ENCODE measurements at places on chromosomes 4 and X.

- DNase-seq = no peak
These were observed 322.9 kb upstream of the NWD2 start for GRCh38 chr4:36921476-36922216.

GRCh38 chr4:113981591-113981990, 2.1 kb upstream of the ARSJ start:
- peak; percentile 63 for DNase-seq

GRCh38 chr4:104395168-104395614, 99.5 kb downstream of the CXXC4 start:
- no peak for DNase-seq

GRCh38 chr4:79526641-79527565, 118.9 kb upstream of the GK2 start:
- no peak for DNase-seq

GRCh38 chr4:145034727-145035211, 63.2 kb downstream of the ANAPC10 start:
- peak; percentile 87 for DNase-seq

GRCh38 chr4:41471126-41472071, 66.6 kb upstream of the LIMCH1 start:
- no peak for DNase-seq

- DNase-seq = peak; percentile 6
These were observed 521.1 kb downstream of the FSTL5 start for GRCh38 chr4:161642708-161643107.

DNA sequence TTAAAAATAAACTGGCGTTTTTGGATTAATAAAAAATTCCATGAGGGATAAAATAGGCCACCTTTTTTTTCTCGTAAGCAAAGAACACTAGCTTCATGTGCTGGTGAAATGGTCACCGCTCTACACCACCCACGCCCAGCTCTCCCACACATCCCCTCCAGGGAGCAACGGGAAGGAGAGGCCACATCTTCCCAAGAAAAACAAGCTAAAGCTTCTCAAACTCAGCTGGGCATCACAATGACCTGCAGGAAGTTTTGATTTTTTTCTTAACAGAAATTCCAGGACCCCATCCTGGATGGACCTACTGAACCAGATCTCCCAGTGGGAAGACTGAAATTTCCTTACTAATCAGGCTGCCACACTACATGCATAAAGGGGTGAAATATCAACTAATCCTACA, 9.8 kb downstream of the TSPAN5 start:
- DNase-seq = no peak

- DNase-seq = no peak
These were observed 556.7 kb upstream of the BOD1L1 start for GRCh38 chr4:14184265-14184664.

DNA sequence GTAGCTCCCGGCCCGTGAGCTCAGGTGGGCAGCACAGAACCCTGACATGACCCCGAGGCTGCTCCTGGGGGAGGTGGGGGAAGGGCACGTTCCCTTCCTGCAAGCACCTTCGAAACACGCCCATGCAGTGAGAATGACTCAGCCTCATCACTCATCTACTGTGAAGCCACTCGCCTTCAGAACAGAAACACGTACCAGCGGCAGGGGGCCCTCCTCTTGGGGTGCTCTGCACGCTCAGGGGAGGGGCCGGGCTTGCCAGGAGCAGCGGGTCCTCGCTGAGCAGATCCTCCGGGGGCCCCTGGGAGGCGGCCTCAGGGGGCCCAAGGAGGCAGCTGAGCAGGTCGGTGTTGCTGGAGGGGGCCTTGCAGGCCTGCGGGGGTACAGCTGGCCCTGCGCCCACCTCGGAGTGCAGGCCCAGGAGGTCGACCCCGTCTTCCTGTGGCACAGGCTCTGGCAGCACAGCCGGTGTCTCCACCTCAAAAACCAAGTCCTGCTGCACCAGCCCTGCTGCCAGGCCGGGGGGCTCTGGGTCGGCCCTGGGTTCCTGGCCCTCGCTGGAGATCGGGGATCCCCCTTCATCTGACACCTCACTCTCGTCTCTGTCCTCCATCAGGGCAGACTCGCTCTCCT, 40.9 kb upstream of the CPLX1 start:
- peak; percentile 48 for DNase-seq

- no peak for DNase-seq
These were observed 39.6 kb downstream of the PALLD start for GRCh38 chr4:168536448-168536847.

- no peak for DNase-seq
These were observed 112.0 kb upstream of the NDP start for GRCh38 chrX:44085209-44085608.

DNA sequence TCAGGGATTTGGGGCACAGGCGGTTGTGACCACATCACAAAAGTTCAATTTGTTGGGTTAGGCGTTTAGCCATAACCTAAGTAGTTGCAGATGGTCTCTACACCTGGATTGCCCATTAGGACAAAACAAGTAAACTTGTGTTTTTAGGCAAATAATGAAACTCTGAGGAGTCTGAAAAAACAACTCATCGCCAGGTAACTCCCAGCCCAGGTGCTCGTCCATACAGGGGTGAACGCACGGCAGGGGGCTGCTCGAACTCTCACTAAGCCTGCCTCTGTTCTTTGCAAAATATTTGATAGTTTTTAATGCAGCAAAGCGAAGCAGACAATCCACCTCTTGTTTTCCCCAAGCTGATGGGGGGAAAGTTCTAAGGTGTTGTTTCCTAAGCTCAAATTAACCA, 559 bp upstream of the RHOH start:
- no peak for DNase-seq

- no peak for DNase-seq
These were observed 2751.1 kb downstream of the ARAP2 start for GRCh38 chr4:33493231-33493630.

- peak; percentile 92 for DNase-seq
These were observed 10.9 kb downstream of the PITX2 start for GRCh38 chr4:110611968-110612447.

DNA sequence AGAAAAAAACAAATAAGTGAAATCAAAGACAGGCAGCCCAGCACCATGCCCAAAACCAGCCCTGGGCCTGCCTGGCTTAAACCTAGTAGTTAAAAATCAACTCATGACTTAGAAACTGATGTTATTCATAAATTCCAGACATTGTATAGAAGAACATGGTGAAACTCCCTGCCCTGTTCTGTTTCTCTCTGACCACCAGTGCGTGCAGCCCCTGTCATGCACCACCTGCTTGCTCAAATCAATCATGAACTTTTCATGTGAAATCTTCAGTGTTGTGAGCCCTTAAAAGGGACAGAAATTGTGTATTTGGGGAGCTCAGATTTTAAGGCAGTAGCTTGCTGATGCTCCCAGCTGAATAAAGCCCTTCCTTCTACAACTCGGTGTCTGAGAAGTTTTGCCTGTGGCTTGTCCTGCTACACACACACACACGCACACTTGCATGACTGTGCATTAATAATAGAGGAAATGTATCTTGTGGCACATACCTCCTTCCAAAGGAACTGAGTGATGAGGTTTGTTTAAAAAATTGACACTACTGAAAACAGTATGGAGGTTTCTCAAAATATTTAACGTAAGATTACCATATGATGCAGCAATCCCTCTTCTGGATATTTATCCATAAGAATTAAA, 39.2 kb upstream of the UGT2B7 start:
- DNase-seq = peak; percentile 19

- DNase-seq = no peak
These were observed 243.0 kb upstream of the TRAM1L1 start for GRCh38 chr4:117328333-117328732.

DNA sequence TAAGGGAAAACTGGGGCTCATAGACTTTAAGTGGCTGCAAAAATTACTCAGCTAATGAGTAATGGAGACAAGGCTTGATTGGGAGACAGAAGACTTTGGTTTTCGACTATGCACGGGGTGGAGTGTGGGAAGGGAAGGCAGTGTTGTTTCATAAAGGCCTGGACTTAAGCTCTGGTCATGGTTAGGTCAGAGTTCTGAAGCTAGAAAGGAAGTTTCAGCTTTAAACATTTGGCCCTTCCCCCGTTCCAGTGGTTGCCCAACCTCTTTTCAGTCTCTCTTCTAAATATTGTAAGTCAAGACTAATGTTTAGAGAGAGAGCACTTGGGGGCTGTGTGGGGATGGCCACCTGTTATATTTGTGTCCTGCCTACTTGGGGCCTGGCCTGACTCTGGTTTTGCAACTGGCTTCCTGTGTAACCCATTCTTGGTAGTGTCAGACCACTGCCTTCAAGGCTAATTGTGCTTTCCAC, 21.0 kb downstream of the MSN start:
- peak; percentile 91 for DNase-seq

DNA sequence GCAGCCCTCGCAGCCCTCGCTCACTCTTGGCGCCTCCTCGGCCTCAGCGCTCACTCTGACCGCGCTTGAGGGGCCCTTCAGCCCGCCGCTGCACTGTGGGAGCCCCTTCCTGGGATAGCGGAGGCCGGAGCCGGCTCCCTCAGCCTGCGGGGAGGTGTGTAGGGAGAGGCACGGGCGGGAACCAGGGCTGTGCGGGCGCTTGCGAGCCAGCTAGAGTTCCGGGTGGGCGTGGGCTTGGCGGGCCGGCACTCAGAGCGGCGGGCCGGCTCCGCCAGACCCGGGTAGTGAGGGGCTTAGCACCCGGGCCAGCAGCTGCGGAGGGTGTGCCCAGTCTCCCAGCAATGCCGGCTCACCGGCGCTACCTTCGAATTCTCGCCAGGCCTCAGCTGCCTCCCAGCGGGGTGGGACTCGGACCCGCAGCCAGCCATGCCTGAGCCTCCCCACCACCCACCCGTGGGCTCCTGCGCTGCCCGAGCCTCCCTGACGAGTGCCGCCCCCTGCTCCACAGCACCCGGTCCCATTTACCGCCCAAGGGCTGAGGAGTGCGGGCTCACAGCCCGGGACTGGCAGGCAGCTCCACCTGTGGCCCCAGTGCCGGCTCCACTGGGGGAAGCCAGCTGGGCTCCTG, 1.4 kb upstream of the AADAT start:
- DNase-seq = no peak

DNA sequence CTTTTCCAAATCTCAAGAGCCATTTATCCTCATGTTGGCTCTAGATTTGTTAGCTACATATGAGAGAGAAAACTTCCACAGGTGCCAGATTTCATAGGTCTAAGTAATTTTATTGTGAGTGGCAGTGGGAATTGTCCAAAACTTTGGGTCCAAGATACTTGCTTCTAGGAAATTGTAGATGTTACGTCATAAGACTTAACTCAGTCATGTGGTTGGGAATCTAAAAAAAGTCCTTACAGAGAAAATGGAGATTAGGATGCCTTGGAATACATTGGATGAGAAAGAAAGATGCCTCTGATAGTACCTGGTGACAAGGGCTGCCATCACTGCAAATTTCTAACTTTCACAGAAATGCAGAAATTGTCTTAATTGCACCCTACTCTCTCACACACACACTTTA, 506.5 kb downstream of the C4orf33 start:
- DNase-seq = no peak

- DNase-seq = no peak
These were observed 64.4 kb upstream of the IBSP start for GRCh38 chr4:87734936-87735335.

- DNase-seq = no peak
These were observed 10.5 kb downstream of the CDX4 start for GRCh38 chrX:73457306-73457705.

GRCh38 chr4:109985993-109986974, 73.6 kb downstream of the EGF start:
- DNase-seq = no peak

DNA sequence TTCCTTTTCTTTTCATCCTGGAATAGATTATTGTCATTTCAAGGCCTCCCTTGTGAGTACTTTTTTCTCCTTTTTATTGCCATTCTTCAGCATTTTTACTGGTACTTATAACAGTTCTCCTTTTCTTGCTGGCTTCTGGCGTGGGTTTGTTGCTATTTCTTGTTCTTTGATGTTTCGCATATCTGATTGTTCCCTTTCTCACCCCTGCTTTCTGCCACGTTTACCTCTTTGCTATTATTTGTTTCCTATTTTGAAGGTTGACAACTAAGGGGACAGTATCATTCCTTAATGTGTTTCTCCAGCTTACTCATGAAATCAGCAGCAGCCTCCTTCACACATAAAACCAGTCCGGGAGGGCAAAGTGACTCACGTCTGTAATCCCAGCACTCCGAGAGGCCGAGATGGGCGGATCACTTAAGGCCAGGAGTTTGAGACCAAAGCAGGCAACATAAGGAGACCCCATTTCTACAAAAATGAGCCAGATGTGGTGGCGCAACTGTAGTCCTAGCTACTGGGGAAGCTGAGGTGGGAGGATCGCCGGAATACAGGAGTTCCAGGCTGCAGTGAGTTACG, 72.6 kb downstream of the DMD start:
- peak; percentile 60 for DNase-seq

DNA sequence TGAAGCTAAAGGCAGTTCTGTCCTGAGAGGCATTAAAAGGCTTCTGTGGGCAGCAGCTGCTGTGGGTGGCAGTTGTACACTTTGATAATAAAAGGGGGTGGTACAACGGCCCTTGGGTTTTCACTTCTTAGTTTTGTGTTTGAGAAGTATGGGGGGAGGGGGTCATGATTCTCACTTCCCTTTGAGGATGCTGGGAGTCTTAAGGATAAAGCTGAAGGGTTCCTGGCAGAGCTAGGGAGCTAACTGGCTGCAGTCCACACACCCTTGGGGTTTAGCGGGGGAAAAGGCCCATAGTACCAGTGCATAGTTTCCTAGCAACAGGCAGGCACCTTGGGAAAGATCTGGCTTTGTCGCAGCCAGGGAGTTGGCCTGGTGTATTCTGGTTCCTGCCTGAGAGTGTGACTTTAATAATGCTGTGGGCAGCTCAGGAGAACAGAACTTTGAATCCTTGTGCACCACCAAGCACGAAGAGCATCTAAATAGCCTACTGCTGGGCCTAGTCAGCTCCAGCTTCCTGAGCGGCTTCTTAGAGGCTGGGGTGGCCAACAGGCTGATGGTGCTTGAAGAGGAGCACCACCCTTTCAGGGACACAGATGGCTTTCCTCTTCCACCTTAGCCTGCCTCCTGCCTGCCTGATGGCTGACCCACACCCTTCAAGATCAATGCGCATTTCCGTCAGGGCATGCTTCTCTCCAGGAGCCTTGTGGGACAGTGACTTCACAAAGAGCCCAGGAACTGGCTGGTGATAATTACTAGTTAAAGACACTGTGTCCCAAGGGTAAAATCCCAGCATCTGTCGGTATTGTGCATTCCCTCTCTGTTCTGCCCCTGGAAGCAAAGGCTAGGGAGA, 12.5 kb downstream of the ZBTB33 start:
- no peak for DNase-seq

DNA sequence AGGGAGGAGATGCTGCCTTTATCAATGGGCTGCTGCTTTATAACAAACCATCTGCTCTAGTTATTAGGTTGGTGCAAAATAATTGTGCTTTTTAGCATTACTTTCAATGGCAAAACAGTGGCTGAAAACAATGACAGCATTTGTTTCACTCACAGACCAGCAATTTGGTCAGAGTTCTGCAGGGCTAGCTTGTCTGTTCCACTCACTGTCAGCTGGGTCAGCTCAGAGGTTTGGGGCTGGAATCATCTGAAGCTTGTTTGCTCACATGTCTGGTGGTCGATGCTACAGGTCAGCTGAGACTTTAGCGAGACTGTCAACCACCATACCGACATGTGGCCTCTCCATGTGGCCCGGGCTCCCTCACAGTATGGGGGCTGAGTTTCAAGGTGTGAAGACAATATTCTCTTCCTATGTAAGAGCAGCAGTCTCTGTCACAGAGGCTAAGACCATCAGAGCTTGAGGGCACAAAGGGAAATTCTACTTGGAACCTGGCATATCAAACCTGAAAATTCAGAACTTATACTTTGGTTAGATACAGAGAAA, 81.3 kb upstream of the LIMCH1 start:
- DNase-seq = no peak

All from iris pigment epithelial cell (primary cell).